ENCODE measurements at places on chromosomes 3 and 15.

- peak; percentile 55 for DNase-seq
These were observed 4.1 kb upstream of the GCSAM start for GRCh38 chr3:112136959-112137693.

- no peak for DNase-seq
These were observed 305.7 kb downstream of the RYR3 start for GRCh38 chr15:33616475-33616874.

GRCh38 chr3:195352895-195353488 is 82.0 kb upstream of the XXYLT1 start:
- no peak for DNase-seq

DNA sequence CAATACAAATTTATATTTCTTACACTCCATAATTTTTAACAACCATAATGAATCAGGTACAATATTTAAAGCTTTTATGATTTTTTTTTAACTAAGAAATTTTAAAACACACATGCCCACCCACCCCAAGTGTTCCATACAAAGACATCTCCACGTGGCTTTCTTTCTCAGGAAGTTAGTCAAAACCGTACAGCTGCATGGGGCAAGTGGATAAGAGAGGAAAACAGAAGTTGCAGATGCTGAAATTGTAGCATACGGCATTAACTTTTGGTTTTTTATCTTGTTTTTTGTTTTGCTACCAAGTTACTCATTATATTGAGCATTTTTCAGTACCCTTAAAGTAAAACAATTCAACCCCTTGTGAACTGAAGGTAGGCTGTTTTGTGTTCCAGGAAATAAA is 14.8 kb downstream of the GNB4 start:
- no peak for DNase-seq

GRCh38 chr3:10335871-10336622 is 15.1 kb upstream of the SEC13 start:
- DNase-seq, result no peak

DNA sequence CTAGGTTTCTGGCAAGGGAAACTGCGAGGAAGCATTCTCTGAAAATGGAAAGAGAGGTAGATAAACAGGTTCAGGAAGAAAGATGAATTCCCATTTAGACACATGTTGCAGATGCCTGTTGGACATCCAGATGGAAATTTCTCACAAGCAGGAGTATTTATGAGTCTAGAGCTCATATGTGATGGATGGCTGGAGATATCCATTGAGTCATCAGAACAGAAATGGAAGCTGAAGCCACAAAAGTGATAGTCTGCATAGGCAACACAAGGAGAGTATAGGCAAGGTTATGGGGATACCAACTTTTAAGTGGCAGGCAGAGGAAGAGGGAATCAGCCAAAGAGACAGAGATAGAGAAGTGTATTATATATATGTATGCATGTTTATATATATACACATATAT is 6.3 kb upstream of the RAMAC start:
- DNase-seq, result no peak

GRCh38 chr3:16809482-16809881 is 75.3 kb upstream of the PLCL2 start:
- no peak for DNase-seq

- DNase-seq, result no peak
These were observed 192.7 kb upstream of the LRIG1 start for GRCh38 chr3:66693461-66694031.

- no peak for DNase-seq
These were observed 67.9 kb downstream of the FGF7 start for GRCh38 chr15:49490966-49491365.

DNA sequence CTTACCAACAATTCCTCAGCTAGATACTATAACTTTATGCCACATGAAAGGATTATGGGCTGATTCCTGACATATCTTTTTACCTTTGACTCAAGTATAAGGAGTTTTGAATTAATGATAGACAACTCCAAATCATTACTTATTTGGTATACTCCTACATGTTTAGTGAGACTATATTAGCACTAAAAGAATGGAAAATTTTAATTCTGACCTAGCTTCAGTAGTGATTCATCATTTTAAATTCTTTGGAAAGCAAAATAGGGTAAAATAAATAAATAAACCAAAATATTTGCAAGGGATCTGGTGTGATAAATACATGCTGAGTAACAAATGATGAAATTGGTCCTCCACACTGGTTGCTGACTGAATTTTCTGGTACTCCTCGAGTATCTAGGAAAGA is 42.3 kb upstream of the VGLL3 start:
- DNase-seq, result no peak

- DNase-seq, result no peak
These were observed 35.2 kb downstream of the FEM1B start for GRCh38 chr15:68312701-68313204.

DNA sequence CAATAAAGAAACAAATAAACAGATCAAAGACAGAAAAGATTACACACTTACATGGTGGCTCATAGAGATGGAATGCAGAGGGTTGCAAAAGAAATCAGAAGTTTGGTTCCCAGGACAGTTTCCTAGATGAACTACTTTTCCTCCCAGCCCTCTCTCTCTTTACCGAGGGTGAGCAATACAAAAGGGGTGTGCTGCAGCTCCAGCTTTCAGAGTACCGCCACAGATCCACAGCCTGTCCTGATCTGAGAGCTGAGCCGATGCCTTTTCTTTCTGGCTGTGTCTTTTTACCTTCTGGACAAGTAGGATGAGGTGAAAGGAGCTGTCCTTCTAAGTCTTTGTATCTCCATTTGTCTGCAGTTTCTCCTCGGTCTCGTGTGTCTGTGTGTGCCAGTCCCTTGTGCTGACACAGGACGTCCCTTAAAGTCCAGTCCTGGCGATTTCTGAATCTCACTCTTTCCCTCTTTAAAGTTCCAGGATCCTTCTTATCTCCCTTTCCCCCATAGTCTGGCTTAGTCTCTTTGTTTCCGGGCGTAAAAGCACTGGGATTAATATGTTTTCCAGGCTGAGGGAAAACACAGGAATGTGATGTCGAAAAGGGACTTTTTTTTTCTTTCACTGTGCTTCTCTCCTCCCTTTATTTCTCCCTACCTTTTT is 540 bp downstream of the CCDC80 start:
- no peak for DNase-seq

- DNase-seq, result peak; percentile 19
These were observed 299.5 kb upstream of the RASGRP1 start for GRCh38 chr15:38864122-38864521.

DNA sequence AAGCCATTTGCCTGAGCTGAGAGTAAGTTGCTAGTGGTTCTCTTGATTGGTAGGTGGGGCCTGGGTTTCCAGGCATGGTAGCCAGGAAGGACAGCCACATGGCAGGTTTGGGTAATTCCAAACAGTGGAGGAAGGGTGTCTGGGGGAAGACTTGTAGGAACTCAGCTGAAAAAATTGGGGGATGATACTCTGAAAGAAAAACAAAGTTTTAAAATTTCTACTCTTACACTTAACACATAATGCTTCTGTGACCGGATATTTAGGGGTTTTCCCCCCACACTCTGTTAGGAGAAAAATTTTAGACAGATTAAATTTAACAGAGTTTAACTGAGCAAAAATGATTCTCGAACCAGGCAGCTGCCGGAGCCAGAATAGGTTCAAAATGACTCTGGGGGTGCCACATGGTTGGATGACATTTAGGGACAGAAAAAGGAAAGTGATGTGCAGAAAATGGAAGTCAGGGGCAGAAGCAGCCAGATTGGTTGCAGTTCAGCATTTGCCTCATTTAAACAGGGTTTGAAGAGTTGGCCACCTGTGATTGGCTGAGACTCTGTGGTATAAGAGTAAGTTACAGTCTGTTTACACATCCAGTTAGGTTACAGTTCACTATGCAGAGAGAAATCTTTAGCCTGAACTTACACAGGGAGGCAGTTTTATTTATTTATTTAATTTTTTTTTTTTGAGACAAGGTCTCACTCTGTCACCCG is 8.1 kb downstream of the B2M start:
- DNase-seq, result no peak

DNA sequence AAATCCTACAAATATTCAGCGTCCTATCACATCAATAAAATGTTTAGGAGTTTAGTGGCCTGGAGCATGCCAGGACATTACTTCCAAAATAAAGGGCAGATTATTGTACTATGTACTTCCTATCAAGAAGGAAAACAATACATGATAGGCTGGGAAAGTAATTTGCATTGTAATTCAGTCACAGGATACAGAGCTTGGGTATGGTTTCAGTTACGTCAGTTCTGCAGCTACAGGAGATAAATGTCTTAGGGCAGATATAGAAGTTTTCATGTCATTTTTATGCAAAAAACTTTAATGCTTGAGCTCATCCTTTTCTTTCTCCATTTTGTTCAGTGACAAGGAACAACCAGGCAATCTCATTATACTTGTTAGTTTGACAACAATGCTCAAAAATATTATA is 155.2 kb downstream of the NFKBIZ start:
- DNase-seq, result no peak

GRCh38 chr3:156551746-156552145 is 3.2 kb downstream of the SSR3 start:
- no peak for DNase-seq

- DNase-seq, result no peak
These were observed 86.3 kb downstream of the LMLN start for GRCh38 chr3:198046120-198046857.

GRCh38 chr15:36671017-36671416 is 91.6 kb downstream of the CDIN1 start:
- no peak for DNase-seq

GRCh38 chr3:84980011-84980410 is 21.2 kb downstream of the CADM2 start:
- DNase-seq, result no peak

GRCh38 chr3:33791477-33792166 is 6.8 kb upstream of the PDCD6IP start:
- DNase-seq, result no peak

- DNase-seq, result no peak
These were observed 1.1 kb downstream of the ATP13A4 start for GRCh38 chr3:193553586-193553985.

DNA sequence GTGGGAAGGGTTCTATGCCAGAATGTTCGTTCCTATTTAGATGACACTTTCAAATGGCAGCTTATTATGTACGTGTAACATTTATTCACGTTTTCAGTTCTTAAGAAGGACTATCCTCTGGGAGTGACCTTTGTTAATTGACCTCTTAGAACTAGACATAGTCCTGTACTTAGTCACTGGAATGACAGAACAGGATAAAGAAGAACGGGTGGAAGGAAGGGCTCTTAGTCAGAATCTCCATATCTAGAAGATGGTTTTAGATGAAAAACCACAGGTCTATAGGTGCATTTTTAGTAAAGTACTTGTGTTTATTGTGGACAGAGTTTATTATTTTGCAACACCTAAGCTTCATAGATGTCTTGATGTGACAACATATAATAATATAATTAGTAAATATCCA is 6.5 kb downstream of the METTL6 start:
- DNase-seq, result no peak

DNA sequence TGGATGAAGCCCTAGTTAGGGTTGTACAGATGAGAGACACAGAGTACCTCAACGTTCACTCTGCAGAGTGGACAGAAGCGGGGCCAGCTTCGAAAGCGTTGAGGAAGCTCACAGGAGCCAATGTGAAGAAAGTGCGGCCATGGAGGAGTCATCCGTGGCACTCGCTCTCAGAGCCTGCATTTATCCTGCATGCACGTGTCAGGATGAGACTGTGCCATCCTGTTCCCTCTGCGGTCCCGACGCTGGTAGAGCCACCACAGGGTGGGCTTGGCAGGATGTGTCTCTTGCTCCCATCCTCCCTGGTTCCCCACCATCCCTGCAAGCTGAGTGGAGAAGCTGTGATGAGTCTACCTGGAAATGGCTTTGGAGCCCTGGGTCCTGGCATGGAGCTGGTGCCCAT is 39.3 kb downstream of the KLHL25 start:
- no peak for DNase-seq

DNA sequence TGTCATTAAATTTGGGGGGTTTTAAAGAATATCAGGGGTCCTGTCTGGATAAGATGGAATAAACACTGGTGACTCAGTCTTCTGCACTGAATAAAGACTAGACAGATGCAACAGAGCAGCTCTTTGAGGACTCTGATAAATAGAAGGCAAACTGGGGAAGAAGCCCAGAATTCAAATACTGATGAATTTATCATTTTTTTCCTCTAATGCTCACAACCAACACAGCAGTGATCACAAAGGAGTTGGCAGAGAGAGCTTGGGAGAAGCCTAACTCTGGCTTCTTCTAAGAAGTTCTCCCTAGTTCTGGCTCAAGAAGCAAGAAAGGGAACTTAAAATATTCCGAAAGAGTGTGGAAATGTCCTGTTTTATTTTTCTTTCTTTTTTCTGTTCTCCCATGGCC is 597.8 kb downstream of the FGF12 start:
- no peak for DNase-seq

DNA sequence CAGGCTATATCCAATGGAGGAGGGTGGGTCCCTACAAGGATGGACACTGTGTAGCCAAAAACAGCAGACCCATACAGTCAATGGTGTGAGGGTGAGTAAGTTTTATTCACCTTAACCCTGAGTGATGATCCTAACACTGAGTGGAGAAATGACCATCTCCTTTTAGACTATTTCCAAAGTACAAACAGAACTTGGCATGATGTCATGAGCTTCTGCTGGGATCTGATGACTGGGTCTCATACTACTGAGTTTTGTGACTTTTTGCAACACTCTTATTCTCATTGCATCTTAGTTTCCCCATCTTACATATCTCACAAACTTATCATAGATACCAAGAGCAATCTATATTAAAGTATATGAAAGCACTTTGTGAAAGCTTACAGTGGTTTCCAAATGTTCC is 330.3 kb upstream of the CFAP20DC start:
- no peak for DNase-seq

- no peak for DNase-seq
These were observed 56.6 kb upstream of the CSTA start for GRCh38 chr3:122268257-122269024.

DNA sequence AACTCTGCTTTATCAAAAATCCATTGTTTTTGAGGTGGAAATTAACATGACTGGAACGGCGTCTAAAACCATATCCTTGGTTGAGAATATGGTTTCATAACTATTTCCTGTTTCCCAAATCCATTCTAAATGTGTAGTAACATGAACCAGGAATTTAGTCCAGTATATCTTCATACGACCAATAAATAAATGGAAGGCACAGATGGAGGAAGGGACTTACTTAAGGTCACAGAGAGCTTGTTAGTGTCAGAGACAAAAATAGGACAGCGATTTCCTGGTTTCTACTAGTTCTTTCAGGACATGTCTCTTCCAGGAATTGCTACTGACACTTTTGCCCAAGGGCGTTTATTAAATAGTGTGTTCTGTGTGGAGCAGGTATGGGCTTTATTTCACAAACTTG is 41.2 kb downstream of the HES1 start:
- no peak for DNase-seq

- DNase-seq, result no peak
These were observed 57.8 kb upstream of the TBC1D5 start for GRCh38 chr3:17800232-17800631.

GRCh38 chr3:153163393-153163724 is 1.3 kb downstream of the RAP2B start:
- no peak for DNase-seq

GRCh38 chr3:32698506-32698905 is 13.5 kb downstream of the CNOT10 start:
- DNase-seq, result no peak

DNA sequence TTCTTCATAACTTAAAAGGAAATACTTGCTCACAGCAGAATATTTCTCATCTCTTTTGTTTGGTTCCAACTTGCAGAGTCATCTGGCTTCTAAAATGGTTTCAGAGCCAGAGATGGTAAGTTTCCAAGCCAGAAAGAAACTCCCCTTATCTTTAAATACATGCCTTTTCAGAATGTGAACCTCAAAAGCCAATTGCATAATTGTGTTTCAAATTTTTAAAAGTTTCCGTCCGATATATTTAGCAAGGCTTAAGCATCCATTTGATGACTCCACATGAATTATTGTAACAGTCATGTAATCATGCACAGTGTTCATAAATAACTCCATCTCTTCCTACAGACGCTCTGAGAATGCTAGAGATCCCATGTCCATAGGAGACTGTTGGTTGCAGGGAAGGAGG is 40.6 kb upstream of the C3orf80 start:
- no peak for DNase-seq

All from Caco-2 (cell line).